ENCODE measurements at places on chromosomes 12 and 14. TPM values are rescaled to one million over a fixed set of nuclear protein-coding genes. Genes with fewer than 3 reads are reported as not detected.

The RNASE2 gene
- polyA plus RNA-seq: 1.00 TPM

The DDN gene
- 0.19 TPM for polyA plus RNA-seq

The KLRK1 gene
- 0.50 TPM for polyA plus RNA-seq

The MSI1 gene
- 0.95 TPM for polyA plus RNA-seq

The NR4A1 gene
- 65.5 TPM for polyA plus RNA-seq

The RDH16 gene
- 0.68 TPM for polyA plus RNA-seq

The KRT85 gene
- polyA plus RNA-seq: not detected

GRCh38 chr12:109880938-109881337, 597 bp upstream of the GLTP start:
- no peaks in the 10 kb centered on the region for H3K36me3 ChIP-seq
- H3K27ac ChIP-seq: peak overlapping the region; percentile 39
- peak overlapping the region; percentile 66 for H3K4me3 ChIP-seq
- H3K4me1 ChIP-seq: peaks cover 40% of the 10 kb centered on the region
- no peak for DNase-seq

GRCh38 chr12:69999561-69999960, 174.5 kb downstream of the MYRFL start:
- peaks cover 14% of the 10 kb centered on the region for H3K4me1 ChIP-seq
- H3K36me3 ChIP-seq: no peaks in the 10 kb centered on the region
- no peak overlapping the region for H3K4me3 ChIP-seq

- no peaks in the 10 kb centered on the region for H3K27me3 ChIP-seq
- no peaks in the 10 kb centered on the region for H3K4me1 ChIP-seq
- H3K36me3 ChIP-seq: no peaks in the 10 kb centered on the region
- H3K4me3 ChIP-seq: no peak overlapping the region
- no peak for DNase-seq
Measured at GRCh38 chr12:44099486-44099885, 263.6 kb downstream of the TMEM117 start.

DNA sequence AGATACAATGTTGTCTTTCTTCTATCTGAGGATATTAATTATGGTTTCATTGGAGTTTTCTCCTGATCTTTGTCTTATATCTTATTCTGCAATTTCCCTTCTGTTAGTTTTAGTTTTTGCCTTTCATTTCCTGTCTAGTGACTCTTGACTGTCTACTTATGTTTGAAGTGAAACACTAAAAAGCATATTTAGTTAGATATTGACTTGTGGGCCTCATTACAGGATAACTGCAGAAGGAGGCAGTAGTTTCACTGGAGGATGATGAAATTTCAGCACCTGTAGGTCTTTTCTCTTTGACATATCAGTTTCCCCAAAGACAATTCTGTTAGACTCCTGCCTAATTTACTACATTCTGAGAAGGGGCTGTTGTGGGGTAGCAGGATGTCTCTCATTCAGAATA, 97.5 kb upstream of the NEDD1 start:
- no peak overlapping the region for H3K4me3 ChIP-seq
- no peak for DNase-seq
- H3K4me1 ChIP-seq: no peaks in the 10 kb centered on the region
- no peaks in the 10 kb centered on the region for H3K27me3 ChIP-seq
- H3K36me3 ChIP-seq: no peaks in the 10 kb centered on the region

DNA sequence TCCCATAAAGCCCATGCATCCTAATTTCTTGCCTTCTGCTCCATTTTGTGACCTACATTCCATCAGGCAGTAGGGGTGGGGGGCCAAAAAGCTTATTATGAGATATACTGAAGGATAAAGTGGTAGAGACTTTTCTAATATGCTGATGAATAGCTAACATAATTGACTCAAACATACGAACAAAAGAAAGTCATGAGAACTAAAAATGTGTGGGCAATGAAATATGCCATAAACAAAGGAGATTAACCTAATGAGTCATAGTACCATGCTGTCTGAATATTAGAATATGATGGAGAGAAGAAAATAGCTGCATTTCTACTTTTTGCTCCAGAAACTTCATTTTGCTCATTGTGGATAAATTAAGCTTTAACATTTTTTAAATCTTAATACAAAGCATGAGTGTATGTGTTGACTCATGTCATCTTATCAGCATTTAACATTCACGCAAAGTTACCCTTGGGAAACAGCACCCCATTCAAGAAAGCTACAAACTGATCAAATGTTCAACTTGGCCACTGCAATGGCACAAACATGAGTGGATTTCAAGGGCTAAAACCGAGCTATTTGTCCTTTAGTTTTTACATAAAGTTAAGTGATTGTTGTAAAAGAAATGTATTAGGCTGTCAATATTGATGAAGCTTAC, 64.0 kb upstream of the DIO2 start:
- H3K27ac ChIP-seq: no peak overlapping the region
- no peak overlapping the region for H3K4me3 ChIP-seq
- H3K4me1 ChIP-seq: no peaks in the 10 kb centered on the region
- no peaks in the 10 kb centered on the region for H3K27me3 ChIP-seq
- no peak for DNase-seq

DNA sequence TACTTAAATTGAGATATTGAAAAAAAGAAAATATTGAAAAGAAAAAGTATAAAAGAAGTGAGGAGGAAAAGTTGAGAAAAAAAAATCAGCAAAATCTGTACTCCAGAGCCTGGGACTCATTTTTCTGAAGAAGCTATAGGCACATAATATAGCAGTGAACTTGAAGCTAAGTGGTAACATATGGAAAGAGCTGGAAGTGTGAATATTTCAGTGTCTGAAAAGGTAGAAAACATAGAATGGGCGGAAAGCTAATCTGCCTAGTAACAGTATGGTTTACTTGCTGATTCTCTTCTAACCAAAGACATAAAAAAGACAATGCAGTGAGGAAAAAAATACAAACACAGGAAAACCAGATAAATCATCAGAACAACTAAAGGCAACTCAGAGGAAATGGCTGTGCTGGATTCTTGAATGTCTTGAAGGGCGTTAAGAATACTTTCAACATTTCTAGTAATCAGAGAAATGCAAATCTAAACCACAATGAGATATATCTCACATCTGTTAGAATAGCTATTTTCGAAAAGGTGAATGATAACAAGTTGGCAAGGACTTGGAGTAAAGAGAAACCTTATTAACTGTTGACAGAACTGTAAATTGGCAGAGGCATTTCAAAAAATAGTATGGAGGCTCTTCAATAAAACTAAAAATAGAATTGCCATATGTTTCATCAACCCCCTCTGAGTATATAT, 784.6 kb downstream of the LRFN5 start:
- DNase-seq: no peak
- no peaks in the 10 kb centered on the region for H3K4me1 ChIP-seq
- H3K4me3 ChIP-seq: no peak overlapping the region
- H3K36me3 ChIP-seq: no peaks in the 10 kb centered on the region
- H3K27me3 ChIP-seq: no peaks in the 10 kb centered on the region

DNA sequence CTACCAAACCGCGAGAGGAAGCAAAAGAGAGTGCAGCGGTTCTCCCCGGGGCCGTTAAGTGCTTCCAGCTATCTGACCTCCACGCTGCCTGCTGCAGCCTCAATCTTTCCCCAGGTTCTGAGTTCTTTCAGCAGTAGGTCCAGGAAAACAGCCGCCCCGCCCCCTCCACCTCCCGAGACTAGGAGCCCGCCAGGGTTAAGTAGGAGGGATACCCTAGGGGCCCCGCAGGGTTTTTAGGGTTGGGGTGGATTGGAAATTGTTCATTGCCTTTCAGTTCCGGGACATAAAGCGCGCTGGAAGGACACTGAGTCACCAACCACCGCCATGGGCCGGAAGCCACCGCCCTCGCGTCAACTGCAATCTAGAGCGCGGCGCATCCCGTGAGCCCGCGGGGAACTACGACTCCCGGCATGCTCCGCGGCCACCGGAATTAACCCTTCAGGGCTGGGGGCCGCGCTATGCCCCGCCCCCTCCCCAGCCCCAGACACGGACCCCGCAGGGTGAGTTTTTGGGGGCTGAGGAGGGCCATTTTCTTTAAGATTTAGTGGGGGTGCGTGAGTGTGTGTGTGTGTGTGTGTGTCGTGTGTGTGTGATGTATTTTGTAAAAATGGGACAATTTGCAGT, at the start of gene MYL6B:
Gene MYL6B (plus strand): TSS at position 456 of the 624 bp plus-strand sequence. CDS start 1,332 bp downstream, outside the sequence.
- H3K27ac ChIP-seq: peak within 1 kb of the TSS; percentile 90
- peak within 1 kb of the TSS; percentile 59 for H3K4me3 ChIP-seq
- H3K4me1 ChIP-seq: peaks cover 34% of the 10 kb centered on the region
- peak; percentile 98 for DNase-seq
- no peaks in the 10 kb centered on the region for H3K27me3 ChIP-seq

GRCh38 chr12:40117818-40118217, 11.9 kb upstream of the SLC2A13 start:
- H3K4me1 ChIP-seq: no peaks in the 10 kb centered on the region
- H3K36me3 ChIP-seq: no peaks in the 10 kb centered on the region
- no peak overlapping the region for H3K27ac ChIP-seq
- H3K27me3 ChIP-seq: no peaks in the 10 kb centered on the region

DNA sequence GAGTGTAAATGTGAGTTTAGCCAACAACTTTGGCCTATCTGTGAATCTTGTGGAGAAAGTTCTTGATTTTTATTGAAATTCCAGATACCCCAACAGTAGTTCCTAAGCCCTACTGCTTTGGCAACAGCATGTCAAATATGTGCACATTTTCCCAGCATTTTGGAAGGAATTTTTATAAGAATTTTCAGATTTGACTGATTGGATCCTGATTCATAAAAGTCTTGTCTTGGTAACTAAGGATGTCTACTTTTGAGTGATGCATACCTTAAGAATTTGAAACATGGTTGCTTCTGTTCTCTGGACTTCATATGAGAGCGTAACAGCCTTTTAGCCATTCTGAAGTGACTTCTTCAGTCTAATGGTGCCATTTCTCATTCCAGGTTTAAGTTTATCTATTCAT, 106.7 kb downstream of the ANO4 start:
- H3K36me3 ChIP-seq: no peaks in the 10 kb centered on the region
- H3K4me1 ChIP-seq: no peaks in the 10 kb centered on the region
- DNase-seq: no peak
- no peak overlapping the region for H3K4me3 ChIP-seq
- no peaks in the 10 kb centered on the region for H3K27me3 ChIP-seq

GRCh38 chr12:114209861-114210260, 196.1 kb downstream of the TBX5 start:
- no peaks in the 10 kb centered on the region for H3K27me3 ChIP-seq
- H3K4me3 ChIP-seq: no peak overlapping the region
- no peaks in the 10 kb centered on the region for H3K36me3 ChIP-seq
- DNase-seq: no peak
- no peaks in the 10 kb centered on the region for H3K4me1 ChIP-seq
- no peak overlapping the region for H3K27ac ChIP-seq

DNA sequence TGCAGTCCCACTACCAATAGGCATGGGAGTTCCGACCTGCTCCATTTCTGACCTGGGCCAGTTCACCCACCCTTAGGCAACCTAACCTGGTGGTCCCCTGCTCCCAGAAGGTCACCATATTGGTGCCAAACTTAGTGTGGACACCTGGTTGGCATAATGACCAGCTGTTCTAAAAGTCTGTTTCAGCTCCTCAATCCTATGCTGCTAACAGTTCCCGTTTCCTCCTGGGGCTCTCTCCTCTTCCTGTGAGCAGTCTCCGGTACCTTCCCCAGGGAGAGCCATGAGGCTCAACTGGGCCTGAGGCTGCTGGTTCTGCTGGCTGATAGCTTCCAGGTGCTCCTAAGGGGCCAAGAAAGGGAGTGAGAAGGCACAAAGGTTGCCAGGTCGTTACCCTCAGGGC, 15.9 kb upstream of the BLTP3B start:
- H3K27me3 ChIP-seq: no peaks in the 10 kb centered on the region
- H3K27ac ChIP-seq: no peak overlapping the region
- DNase-seq: no peak
- H3K4me3 ChIP-seq: no peak overlapping the region

GRCh38 chr12:90574676-90575075, 380.3 kb downstream of the CCER1 start:
- H3K4me1 ChIP-seq: no peaks in the 10 kb centered on the region
- no peak overlapping the region for H3K4me3 ChIP-seq
- no peaks in the 10 kb centered on the region for H3K27me3 ChIP-seq
- no peaks in the 10 kb centered on the region for H3K36me3 ChIP-seq

DNA sequence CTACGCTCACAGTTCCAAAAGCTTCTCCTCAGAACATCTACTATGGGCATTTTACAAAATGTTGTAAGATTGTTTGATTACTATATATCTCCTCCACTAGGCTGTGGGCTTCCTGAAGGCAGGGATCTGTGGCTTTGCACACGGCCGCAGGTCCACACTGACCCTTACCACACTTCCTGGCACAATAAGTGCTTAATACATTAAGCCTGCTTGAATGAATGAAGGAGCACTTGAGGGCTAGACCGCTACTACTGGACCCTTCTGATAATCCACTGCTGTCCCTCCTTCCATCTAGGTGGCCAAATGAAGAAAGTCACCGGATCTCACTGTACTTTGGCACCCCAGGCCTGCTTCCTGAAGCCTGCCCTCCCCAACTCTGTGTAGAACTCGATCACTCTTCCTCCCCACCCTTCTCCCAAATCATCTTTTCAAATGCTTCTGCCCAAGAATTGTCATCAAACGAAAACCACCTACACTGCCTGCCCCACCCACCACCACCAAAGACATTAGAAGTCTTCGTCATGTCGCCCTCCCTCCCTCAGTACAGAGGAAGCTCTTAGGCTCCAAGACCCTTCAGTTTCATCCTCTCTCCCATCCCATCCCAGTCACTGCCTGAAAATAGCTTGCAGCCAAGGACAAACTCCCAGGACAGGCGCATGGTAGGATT, 596 bp upstream of the ZBTB39 start:
- H3K4me3 ChIP-seq: peak overlapping the region; percentile 92
- peaks cover 46% of the 10 kb centered on the region for H3K4me1 ChIP-seq
- H3K36me3 ChIP-seq: peaks cover 29% of the 10 kb centered on the region
- no peak overlapping the region for H3K27ac ChIP-seq
- DNase-seq: no peak
- no peaks in the 10 kb centered on the region for H3K27me3 ChIP-seq

- no peaks in the 10 kb centered on the region for H3K36me3 ChIP-seq
- H3K4me3 ChIP-seq: no peak overlapping the region
- H3K4me1 ChIP-seq: peaks cover 26% of the 10 kb centered on the region
Measured at GRCh38 chr14:54369343-54369742, 27.5 kb upstream of the CDKN3 start.

GRCh38 chr12:98635657-98636323, 8.8 kb downstream of the IKBIP start:
- H3K36me3 ChIP-seq: peaks cover 8% of the 10 kb centered on the region
- H3K27ac ChIP-seq: no peak overlapping the region
- no peak overlapping the region for H3K4me3 ChIP-seq
- no peak for DNase-seq
- peaks cover 6% of the 10 kb centered on the region for H3K4me1 ChIP-seq
- H3K27me3 ChIP-seq: no peaks in the 10 kb centered on the region

GRCh38 chr14:89264196-89264800, 152.7 kb downstream of the FOXN3 start:
- H3K4me3 ChIP-seq: no peak overlapping the region
- H3K27me3 ChIP-seq: no peaks in the 10 kb centered on the region
- peaks cover 11% of the 10 kb centered on the region for H3K36me3 ChIP-seq
- no peak for DNase-seq
- H3K27ac ChIP-seq: no peak overlapping the region
- peaks cover 67% of the 10 kb centered on the region for H3K4me1 ChIP-seq

GRCh38 chr14:100677554-100678468, 48.9 kb upstream of the DLK1 start:
- peak overlapping the region; percentile 71 for H3K27ac ChIP-seq
- no peak overlapping the region for H3K4me3 ChIP-seq
- H3K4me1 ChIP-seq: peaks cover 49% of the 10 kb centered on the region
- H3K36me3 ChIP-seq: no peaks in the 10 kb centered on the region
- H3K27me3 ChIP-seq: no peaks in the 10 kb centered on the region

GRCh38 chr12:94240171-94240570, 91.8 kb downstream of the PLXNC1 start:
- no peak for DNase-seq
- no peaks in the 10 kb centered on the region for H3K36me3 ChIP-seq
- no peaks in the 10 kb centered on the region for H3K27me3 ChIP-seq
- no peak overlapping the region for H3K4me3 ChIP-seq
- H3K4me1 ChIP-seq: no peaks in the 10 kb centered on the region

Measured in stomach (tissue), 19 donors.